ENCODE measurements at places on chromosomes 2 and 18.

DNA sequence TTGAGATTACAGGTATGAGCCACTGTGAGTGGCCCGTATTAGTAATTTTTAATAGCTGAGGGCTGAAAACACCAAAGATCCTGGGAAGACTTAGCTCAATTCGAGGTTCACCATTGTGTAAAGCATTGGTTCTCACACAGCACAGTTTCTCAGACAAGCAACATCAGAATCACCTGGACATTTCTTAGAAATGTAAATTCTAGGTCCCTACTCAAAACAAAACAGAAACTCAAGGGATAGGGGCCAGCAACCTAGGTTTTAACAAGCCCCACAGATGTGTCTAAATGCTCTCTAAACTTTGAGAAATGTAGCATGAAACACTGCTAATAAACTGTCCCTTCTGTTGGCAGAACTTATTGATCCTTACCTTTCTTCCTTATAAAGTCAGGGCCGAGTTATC is 681.2 kb downstream of the RNF144A start:
- no peak for DNase-seq

- no peak for DNase-seq
Observed at GRCh38 chr2:99708231-99708630, 218.4 kb upstream of the REV1 start.

DNA sequence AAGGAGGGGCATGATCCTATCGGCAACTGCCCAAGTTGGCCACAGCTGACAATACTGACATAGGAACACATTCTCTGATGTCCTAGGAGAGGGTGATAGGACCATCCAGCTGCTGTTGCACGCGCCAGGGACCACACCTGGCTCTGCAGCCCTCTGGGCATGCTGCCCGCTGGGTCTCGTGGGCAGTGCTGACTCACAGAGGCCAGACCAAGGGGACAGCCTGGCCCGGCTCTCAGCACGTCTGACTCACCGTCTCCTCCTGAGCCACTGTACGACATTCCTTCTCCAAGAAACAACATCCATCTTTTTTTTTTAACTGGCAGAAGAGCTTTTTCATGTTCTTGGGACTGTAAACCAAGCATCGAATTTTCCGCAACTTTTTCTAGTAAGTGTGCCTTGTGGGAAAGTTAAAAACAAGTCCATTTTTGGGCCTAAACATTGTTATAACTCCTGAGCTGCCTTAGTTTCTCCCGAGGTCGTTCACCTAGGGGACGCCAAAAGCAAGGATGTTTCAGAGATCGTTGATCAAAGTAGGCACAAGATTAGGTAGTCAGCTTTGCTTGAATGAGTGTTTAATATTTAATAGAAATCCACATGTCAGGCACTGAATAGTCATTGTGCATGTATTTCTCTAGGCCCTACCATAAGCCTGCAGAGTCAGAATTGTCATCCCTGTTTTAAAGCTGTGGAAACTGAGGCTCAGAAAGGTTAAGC is 100.3 kb downstream of the TTC32 start:
- DNase-seq: no peak

DNA sequence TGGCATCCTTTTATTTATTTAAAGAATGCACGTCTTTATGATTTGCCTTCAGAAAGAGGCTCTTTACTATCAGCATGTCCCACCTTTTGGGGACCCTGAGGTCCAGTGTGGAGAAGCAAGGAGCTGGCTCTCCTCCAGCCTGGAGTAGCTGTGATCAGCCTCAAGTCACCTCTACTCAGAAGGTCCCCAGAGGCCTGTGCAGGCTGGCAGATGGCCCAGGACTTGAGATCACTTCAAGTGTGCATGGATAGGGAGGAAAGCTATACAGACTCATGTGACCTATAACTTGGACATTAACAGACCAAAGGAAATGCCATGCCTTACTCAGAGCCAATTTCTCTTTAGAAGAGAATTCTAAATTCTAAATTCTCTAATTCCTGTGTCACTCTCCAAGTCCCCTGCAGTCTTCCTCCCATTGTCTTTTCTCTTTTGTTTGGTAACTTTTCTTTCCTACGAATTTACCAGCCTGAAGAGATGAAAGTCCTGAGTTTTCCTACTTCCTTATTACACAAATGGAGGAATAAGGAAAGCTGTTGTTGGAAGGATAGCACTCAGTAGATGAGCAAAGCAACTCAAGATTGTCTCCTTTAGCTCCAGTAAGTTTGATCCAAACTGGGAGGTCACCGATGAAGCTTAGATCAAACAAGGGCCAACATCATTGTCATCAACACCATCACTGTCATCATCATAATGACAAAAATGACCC is 163.9 kb downstream of the GFPT1 start:
- no peak for DNase-seq

DNA sequence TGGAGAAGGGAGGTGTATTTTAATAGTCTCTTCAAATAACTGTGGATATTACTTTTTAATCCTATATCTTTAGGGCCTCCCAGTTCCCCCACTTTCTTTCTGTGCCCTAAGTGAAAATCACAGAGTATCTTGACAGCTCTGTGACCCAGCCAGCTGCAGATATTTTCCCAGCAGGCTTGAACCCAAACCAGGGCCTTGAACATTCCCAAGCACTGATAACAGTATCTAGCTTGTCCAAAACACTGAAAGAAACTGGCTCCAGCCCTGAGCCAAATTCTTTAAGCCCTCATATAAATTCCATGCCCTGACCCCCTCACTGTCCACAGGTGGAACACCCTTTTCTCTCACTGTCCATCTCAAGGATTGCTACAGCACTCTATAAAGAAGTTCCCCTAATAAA is 388.1 kb upstream of the CHAC2 start:
- no peak for DNase-seq

GRCh38 chr2:135893374-135893794 is 17.1 kb upstream of the MCM6 start:
- no peak for DNase-seq

- DNase-seq: no peak
Observed at GRCh38 chr18:65206551-65207260, 544.1 kb upstream of the CDH7 start.

GRCh38 chr2:9655441-9656269 is 24.9 kb upstream of the YWHAQ start:
- no peak for DNase-seq

GRCh38 chr2:161976917-161977316 is 97.1 kb downstream of the DPP4 start:
- no peak for DNase-seq

Measured in CD8-positive, alpha-beta memory T cell (primary cell).